ENCODE measurements at places on chromosomes 3 and 15. TPM values are rescaled to one million over a fixed set of nuclear protein-coding genes. Genes with fewer than 3 reads are reported as not detected.

GRCh38 chr3:53222183-53222901 lies 33.5 kb downstream of the TKT start:
- H3K4me1 ChIP-seq, result no peaks in the 10 kb centered on the region
- no peaks in the 10 kb centered on the region for H3K27me3 ChIP-seq
- peaks cover 48% of the 10 kb centered on the region for H3K36me3 ChIP-seq

Gene SLC51A
- polyA plus RNA-seq, result 1.0 TPM

DNA sequence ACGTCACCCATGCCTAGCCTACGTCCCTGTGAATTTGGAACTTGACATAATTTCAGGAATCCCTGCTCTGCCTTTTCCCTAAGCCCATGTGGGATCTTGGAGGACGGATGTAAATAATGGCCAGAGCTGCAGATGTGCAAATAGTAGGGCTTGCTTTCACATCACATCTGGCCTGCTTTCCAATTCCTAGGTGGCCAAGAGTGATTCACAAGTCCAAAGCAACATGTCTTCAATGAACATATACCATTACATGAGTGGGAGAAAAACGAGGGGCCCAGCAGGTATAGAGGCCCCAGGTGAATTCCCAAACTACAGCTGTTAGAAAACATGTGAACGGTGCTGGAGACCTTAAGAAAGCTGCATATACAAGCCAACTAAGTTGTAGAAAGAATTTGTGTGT lies 214.6 kb downstream of the MAGI1 start:
- H3K36me3 ChIP-seq, result no peaks in the 10 kb centered on the region
- no peak overlapping the region for H3K4me3 ChIP-seq
- no peak overlapping the region for H3K27ac ChIP-seq
- H3K27me3 ChIP-seq, result no peaks in the 10 kb centered on the region

GRCh38 chr3:168616915-168617314 lies 521.2 kb upstream of the GOLIM4 start:
- H3K4me3 ChIP-seq, result no peak overlapping the region
- no peak overlapping the region for H3K27ac ChIP-seq
- no peaks in the 10 kb centered on the region for H3K4me1 ChIP-seq
- DNase-seq, result no peak
- H3K27me3 ChIP-seq, result no peaks in the 10 kb centered on the region
- H3K36me3 ChIP-seq, result no peaks in the 10 kb centered on the region

Gene ITIH1
- 0.13 TPM for polyA plus RNA-seq

Gene P2RY14
- polyA plus RNA-seq, result 4.0 TPM

Gene ISLR
- 8.8 TPM for polyA plus RNA-seq

Gene SIDT1
- 0.32 TPM for polyA plus RNA-seq

DNA sequence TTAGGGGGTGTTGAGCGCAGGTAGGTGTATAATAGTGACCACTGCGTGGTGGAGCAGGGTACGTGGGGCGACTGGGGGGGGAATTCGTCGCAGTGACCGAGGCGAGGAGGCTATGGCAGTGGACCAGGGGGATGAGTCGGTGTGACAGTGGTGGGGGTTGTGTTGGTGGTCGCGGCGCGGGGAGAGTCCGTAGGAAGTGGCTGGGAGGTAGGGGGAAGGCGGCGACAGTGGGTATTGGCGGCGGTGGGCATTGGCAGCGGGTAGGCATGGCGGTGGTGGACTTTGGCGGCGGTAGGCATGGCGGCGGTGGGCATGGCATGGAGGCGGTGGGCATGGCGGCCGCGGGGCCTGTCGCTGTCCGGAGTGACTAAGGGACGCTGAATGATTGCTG lies 739 bp downstream of the SNRPN start:
- DNase-seq, result peak; percentile 30
- H3K27ac ChIP-seq, result peak overlapping the region; percentile 85
- peaks cover 5% of the 10 kb centered on the region for H3K4me1 ChIP-seq

- H3K36me3 ChIP-seq, result no peaks in the 10 kb centered on the region
- DNase-seq, result no peak
- no peak overlapping the region for H3K27ac ChIP-seq
- H3K4me1 ChIP-seq, result no peaks in the 10 kb centered on the region
Measured at GRCh38 chr15:33292717-33293307, 18.0 kb upstream of the RYR3 start.

DNA sequence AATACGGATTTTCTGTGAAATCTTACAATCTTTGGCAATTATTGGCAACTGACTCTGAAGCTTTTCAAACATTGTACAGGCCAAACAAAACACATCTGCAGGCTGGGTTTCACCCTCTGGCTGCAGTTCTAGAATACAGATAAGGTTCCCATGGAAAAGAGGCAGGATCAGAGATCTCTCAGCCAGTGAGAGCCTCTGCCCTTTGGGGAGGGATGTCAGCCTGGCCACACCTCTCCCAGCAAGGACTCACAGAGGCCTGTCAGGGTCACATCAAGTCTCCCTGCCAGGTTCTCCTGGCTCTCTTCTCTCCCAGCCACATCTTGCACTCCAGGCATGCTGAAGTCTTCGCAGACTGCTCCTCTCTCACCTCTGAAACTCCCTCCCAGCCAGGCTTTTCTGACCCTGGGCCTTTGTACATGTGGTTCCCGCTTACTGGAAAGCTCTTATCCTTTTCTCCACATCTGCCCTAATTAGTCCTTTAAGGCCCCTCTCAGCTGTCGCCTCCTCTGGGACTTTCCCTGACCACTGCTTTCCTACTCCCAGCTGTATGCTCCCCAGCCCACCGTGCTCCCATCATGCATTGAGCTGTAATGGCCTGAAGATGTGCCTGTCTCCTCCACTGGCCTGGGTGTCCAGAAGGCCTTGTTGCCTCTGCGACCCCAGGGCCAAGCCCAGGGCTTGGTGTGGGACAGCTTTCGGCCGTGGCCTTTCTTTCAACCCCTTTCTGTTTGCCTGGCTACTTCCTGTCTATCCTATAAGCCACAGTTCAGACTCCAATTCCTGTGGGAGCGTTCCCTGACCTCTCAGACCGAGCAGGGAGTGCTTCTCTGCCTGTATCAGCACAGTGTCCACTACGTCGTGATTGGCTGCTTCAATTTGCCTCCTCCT lies 4.3 kb downstream of the RBP1 start:
- H3K36me3 ChIP-seq, result no peaks in the 10 kb centered on the region
- H3K27ac ChIP-seq, result peak overlapping the region; percentile 74
- peak; percentile 72 for DNase-seq
- H3K4me1 ChIP-seq, result peaks cover 31% of the 10 kb centered on the region
- no peaks in the 10 kb centered on the region for H3K27me3 ChIP-seq

DNA sequence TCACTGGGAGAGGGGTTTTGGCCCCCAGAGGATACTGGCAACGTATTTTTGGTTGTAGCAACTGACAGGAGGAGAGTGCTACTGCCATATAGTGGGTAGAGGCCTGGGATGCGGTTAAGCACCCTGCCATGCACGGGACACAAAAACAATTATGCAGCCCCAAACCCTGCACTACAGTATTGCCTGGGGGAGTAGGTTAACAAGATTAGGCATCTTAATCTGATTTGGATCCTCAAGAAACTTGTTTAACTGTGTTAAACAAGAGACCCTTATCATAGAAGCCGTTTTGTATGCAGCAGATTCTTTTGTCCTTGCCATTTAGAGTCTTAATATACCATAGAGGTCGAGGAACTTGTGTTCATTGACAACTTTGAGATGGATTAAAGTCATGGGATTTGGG lies 3.4 kb downstream of the PHLDB2 start:
- no peak for DNase-seq
- peaks cover 25% of the 10 kb centered on the region for H3K27me3 ChIP-seq
- no peaks in the 10 kb centered on the region for H3K36me3 ChIP-seq
- H3K27ac ChIP-seq, result peak overlapping the region; percentile 94
- no peak overlapping the region for H3K4me3 ChIP-seq
- H3K4me1 ChIP-seq, result peaks cover 50% of the 10 kb centered on the region

GRCh38 chr15:49200347-49200746 lies 30.3 kb downstream of the GALK2 start:
- DNase-seq, result no peak
- H3K4me3 ChIP-seq, result no peak overlapping the region
- H3K4me1 ChIP-seq, result peaks cover 8% of the 10 kb centered on the region
- no peaks in the 10 kb centered on the region for H3K27me3 ChIP-seq

- no peak for DNase-seq
- H3K27ac ChIP-seq, result no peak overlapping the region
- no peaks in the 10 kb centered on the region for H3K4me1 ChIP-seq
- peaks cover 17% of the 10 kb centered on the region for H3K27me3 ChIP-seq
- no peaks in the 10 kb centered on the region for H3K36me3 ChIP-seq
- no peak overlapping the region for H3K4me3 ChIP-seq
Measured at GRCh38 chr3:111603679-111604078, 8.5 kb upstream of the ZBED2 start.

DNA sequence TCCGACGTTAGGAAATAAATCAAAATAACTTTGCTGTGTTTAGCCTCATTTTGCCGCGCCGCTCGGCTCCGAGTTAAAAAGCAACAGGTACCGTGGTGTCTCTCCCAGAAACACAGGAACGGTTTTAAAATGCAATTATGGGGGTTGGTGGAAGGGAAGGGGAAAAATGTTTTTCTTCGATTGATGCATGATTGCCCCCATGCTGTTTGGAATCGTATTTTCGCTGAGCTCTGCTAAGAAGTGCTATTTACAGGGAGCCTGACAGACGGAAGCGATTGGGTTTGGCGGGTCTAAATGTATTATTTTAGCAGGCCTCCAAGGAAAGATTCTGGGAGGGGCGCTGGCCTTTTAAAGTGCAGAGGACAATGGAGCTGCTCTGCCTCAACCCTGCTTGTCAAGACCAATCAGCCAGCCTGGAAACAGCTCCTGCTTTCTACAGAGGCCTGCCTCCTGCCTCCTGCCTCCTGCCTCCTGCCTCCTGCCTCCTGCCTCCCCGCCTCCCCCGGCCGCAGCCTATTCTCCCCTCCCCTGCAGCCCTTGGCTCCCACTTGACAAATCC lies 156.7 kb upstream of the TLE3 start:
- peaks cover 34% of the 10 kb centered on the region for H3K27me3 ChIP-seq
- H3K4me1 ChIP-seq, result peaks cover 5% of the 10 kb centered on the region
- H3K36me3 ChIP-seq, result no peaks in the 10 kb centered on the region
- no peak overlapping the region for H3K27ac ChIP-seq
- DNase-seq, result no peak

GRCh38 chr15:22949074-22949547 lies 31.1 kb downstream of the CYFIP1 start:
- H3K36me3 ChIP-seq, result no peaks in the 10 kb centered on the region
- no peak overlapping the region for H3K4me3 ChIP-seq
- peak; percentile 84 for DNase-seq
- peak overlapping the region; percentile 69 for H3K27ac ChIP-seq
- H3K27me3 ChIP-seq, result no peaks in the 10 kb centered on the region
- peaks cover 69% of the 10 kb centered on the region for H3K4me1 ChIP-seq

- no peaks in the 10 kb centered on the region for H3K27me3 ChIP-seq
- no peak for DNase-seq
- H3K4me3 ChIP-seq, result no peak overlapping the region
- no peak overlapping the region for H3K27ac ChIP-seq
- no peaks in the 10 kb centered on the region for H3K36me3 ChIP-seq
Measured at GRCh38 chr3:187767266-187768012, 22.2 kb upstream of the BCL6 start.

DNA sequence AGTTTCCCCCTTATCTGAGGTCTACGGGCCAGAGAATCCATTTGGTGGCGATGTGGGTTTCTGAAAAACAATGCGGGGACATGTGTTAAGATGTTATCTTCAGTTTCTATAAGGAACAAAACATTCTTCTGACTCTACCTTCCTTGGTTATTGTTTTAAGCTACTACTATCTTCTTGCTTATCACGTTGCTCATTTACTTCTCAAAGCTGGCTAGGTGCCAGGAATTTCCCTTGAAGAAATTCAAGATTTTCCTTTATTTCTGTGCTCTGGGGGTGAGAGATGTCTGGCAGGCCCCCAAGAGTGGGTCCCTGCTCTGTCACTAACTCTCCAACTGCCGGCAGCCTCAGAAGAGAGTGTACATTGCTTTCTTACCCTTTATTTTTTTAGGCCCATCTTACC lies 119.8 kb downstream of the RYR3 start:
- no peak overlapping the region for H3K4me3 ChIP-seq
- no peak overlapping the region for H3K27ac ChIP-seq
- H3K27me3 ChIP-seq, result no peaks in the 10 kb centered on the region

DNA sequence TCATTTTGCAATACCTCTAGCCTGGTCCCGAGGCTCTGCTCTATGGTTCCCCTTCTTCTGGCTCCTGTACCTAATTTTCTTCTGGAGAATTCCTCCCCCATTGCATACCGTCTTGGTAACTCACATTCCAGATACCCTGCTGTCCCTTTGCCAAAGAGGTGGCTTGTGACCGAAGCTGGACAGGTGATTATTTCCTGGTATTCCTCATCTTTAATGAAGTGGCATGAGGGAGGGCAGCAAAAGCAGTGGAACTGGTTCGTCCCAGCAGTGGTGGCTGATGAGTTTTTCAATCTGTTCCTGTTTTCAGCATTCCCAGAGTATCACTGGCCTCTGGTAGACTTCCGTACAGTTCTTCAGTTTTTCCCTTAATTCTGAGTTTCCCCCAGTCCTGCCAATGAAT lies 186.2 kb upstream of the CADPS start:
- no peak overlapping the region for H3K27ac ChIP-seq
- no peaks in the 10 kb centered on the region for H3K27me3 ChIP-seq
- no peak overlapping the region for H3K4me3 ChIP-seq
- no peak for DNase-seq
- no peaks in the 10 kb centered on the region for H3K36me3 ChIP-seq

DNA sequence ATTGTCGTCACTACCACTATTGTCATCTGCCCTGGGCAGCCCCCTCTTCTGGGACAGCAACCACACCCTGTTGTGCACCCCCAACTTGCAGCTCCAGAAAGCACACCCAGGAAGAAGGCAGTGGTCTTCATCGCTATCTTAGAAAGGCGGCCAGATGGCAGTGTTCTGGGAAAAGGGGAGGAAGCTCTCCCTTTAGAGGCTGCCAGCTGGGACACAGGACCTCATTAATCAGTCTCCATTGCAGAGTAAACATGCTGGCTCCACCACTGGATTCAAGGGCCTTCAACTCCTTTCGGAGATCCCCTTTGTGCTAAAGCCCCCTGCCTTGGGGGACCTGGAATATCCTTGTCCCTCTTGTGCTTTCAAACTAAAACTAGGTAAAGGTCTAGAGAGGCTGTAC lies 199.3 kb upstream of the LINGO1 start:
- H3K36me3 ChIP-seq, result no peaks in the 10 kb centered on the region
- H3K27me3 ChIP-seq, result no peaks in the 10 kb centered on the region
- no peak overlapping the region for H3K4me3 ChIP-seq
- H3K4me1 ChIP-seq, result no peaks in the 10 kb centered on the region

- no peak for DNase-seq
- no peaks in the 10 kb centered on the region for H3K36me3 ChIP-seq
- no peak overlapping the region for H3K4me3 ChIP-seq
- no peaks in the 10 kb centered on the region for H3K4me1 ChIP-seq
- H3K27me3 ChIP-seq, result no peaks in the 10 kb centered on the region
Measured at GRCh38 chr15:98143116-98143515, 182.6 kb downstream of the ARRDC4 start.

Gene CAPN3
- polyA plus RNA-seq, result 2.7 TPM

GRCh38 chr15:92429378-92430068 lies 35.8 kb downstream of the ST8SIA2 start:
- peaks cover 6% of the 10 kb centered on the region for H3K27me3 ChIP-seq
- no peak overlapping the region for H3K4me3 ChIP-seq
- H3K27ac ChIP-seq, result no peak overlapping the region
- no peak for DNase-seq
- H3K36me3 ChIP-seq, result no peaks in the 10 kb centered on the region
